ENCODE measurements at places on chromosomes 2 and 18.
A peak's percentile ranks its signal among the peaks of the same experiment; 100 is the strongest.

GRCh38 chr18:8689517-8689916 lies 15.8 kb upstream of the MTCL1 start:
- DNase-seq = no peak

- DNase-seq = no peak
These were observed 1.9 kb downstream of the CTLA4 start for GRCh38 chr2:203869223-203870042.

- no peak for DNase-seq
These were observed 18.5 kb upstream of the SEMA4C start for GRCh38 chr2:96888072-96889011.

DNA sequence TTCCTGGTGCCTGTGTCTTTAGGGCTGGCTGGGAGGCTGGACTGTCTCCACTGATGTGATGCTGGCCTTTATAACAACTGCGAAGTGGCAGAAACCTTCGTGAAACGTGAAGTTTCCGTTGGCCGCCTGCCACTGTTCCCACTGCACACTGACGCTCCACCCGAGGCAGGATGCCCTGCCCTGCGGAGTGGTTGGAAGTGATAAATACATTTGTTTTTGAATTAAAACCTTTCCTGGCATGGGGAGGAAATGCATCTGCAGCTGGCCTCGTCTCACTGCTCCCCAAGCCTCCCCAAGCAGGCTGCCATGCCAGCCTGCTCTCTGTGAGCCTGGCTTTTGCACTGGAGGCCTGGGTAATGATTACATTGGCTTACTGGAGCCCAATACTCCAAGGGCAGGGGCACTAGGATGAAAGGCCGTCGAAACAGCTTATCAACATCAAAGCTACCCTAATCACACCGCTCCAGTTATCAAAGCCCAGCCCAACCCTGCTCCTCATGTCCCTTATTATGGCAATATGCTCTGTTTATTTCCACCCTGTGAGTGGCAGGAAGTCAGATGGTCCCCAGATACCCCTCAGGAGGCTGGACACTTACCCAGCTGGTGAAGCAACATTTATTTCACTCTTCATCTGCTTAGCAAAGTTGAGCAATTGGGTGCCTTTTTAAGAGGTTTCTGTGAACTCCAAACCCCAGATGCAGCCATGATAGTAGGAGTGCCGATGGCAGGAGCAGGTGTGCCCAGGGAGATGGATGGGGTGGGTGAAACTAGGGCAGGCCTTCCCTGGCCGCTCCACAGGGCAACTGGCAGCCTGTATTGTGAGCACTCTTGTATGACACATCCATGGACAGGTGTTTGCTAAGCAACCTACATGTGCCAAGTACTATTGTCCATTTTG lies 97.4 kb upstream of the ITGA6 start:
- DNase-seq = no peak

GRCh38 chr2:112730216-112730615 lies 9.4 kb downstream of the NT5DC4 start:
- DNase-seq = no peak

GRCh38 chr2:228927028-228928010 lies 343.8 kb downstream of the PID1 start:
- DNase-seq = no peak

GRCh38 chr2:31256611-31257382 lies 22.8 kb downstream of the EHD3 start:
- no peak for DNase-seq

GRCh38 chr2:202566286-202566685 lies 68.5 kb upstream of the FAM117B start:
- DNase-seq = no peak

GRCh38 chr2:30777661-30778505 lies 29.4 kb downstream of the CAPN13 start:
- DNase-seq = no peak

GRCh38 chr18:47931718-47932103 lies 1.3 kb upstream of the SMAD2 start:
- peak; percentile 33 for DNase-seq

GRCh38 chr2:6755456-6755855 lies 110.3 kb downstream of the CMPK2 start:
- DNase-seq = no peak

- DNase-seq = no peak
These were observed 1.0 kb downstream of the CHRNG start for GRCh38 chr2:232540441-232541041.

- DNase-seq = no peak
These were observed 138.9 kb upstream of the NRP2 start for GRCh38 chr2:205543262-205543843.

DNA sequence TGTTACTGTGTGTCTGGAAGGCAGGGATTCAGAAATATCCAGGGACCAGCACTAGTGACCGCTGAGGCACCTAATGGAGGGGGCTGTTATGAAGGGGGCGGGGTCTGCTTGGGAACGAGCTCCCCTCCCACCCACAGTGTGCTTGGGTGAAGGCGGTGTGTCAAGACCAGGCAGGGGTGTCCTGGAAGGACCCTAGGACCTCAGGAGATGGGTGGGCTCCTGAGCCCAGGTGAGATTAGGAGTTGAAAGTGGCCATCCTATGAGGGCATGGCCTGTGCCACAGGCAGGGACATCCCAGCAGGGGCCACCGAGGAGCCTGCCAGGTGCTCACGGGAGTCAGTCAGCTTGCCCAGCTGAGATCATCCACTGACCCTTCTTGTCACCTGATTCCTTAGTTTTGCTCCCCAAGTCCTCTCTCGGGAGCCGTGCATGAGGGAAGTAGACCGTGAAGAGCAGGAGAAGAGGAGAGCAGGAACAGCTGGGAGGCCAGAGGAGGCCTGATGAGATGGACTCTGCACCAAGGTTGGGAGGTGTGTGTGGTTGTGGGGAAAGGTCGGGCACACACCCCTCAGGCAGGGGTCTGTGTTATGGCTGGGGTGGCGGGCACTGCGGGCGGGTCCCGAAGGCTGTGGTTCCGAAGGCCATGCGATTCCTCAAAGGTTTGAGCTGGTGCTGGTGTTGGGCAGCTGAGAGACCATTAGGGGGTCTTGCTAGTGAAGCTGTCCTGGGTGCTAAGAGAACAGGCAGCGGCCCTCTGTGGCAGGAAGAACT lies 180.9 kb upstream of the HS6ST1 start:
- DNase-seq = no peak

DNA sequence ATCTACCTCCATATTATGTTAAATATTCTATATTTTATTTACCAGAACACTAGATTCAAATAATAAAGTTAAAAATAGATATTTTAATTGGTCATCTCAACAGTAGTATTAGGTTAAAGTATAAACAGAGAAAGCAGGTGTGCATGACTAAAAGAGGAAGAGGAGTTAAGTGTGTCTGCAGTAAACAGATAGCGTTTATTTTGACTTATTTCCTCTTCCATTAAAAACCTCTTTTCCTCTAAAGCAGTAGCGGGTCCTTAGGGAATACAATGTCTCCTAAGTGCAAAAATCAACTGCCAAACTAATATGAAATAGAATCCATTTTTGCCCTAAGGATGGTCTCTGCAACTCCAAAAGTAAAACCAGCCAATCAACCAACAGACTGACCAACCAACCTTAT lies 27.7 kb downstream of the EIF2AK3 start:
- no peak for DNase-seq

GRCh38 chr18:40672590-40672989 lies 1282.4 kb upstream of the PIK3C3 start:
- DNase-seq = no peak

- peak; percentile 56 for DNase-seq
These were observed 106.4 kb downstream of the CTAGE1 start for GRCh38 chr18:22311301-22311700.

DNA sequence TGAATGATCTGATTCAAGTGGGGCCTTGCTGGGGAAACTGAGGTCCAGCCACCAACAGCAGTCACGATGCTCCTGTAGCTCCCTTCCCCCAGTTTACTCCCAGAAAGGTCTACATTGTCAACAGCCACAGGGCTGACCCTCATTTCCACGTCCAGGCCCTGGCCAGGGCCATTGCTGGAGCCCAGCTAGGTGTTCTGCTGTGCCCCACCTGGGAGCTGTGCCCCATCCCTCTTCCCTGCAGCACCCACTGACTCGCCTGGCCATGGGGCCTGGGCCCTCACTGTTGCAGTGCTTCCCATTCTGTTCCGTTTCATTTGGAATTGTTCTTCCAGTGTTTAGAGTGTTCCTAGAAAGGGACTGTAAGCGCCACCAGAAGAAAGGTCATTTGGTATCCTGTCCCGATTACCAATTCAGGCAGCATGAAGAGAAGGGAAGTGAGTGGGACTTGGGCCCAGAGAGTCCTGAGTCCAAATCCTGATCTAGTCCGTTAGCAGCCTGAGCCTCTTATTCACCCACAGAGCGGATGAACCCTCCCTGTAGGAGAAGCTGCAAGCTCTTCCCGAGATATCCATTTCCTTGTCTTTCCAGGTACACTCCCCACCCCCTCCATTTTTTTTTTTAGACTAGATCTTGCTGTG lies 73.1 kb upstream of the HPCAL1 start:
- no peak for DNase-seq

- DNase-seq = no peak
These were observed 116.5 kb downstream of the MBP start for GRCh38 chr18:77015771-77016710.

Measured in muscle of arm (tissue), 14 donors.